T1000 (cell line): ENCODE measurements at places on chromosomes 2 and 18.
A peak's percentile ranks its signal among the peaks of the same experiment; 100 is the strongest.

- DNase-seq: no peak
These were observed 34.0 kb upstream of the TMEFF2 start for GRCh38 chr2:192228685-192229084.

- DNase-seq: no peak
These were observed 107.6 kb downstream of the AP1S3 start for GRCh38 chr2:223729781-223730180.

DNA sequence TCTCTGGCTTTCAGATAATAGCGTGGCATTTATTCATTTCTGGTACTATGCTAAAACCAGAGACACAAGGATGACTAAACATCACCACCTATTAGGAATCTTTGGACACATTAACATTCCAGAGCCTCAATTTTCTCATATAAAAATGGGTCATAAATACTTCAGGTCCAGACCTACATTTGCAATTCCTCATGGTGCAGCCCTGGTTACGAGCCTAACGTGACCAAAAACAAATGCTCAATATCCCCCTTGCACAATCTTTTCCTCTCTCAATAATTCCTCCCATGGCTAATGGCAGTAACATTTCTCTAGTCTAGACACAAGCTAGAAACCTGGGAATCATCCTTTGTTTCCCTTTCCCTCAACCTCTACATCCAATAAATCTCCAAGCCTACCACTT lies 112.8 kb upstream of the NABP1 start:
- no peak for DNase-seq

GRCh38 chr2:171018522-171018921 lies 89.5 kb downstream of the GORASP2 start:
- DNase-seq: no peak

DNA sequence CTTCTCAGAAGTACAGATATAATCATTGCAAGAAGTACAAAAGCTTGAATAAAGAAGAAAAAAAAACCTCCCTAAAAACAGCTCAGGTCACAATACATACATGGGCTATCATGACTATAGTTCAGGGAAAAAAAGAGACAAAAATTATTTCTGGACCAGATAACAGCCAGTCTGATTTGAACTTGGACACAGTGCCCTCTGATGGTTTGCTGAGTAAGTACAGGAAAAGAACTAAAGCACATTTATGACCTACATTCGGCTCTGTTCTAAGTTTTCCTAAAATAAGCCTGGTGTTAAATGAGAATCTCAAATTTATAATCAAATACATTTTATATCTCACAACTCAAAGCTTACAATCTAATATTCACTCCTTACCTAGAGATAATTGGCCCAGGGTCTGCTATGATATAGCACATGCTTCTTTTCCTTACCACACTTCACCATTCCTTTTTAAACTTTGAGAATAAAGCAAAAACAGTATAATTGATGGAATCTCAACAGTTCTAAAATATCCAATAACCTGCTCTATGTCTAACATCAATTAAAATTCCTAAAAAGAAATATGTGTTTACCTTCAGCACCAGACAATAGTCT lies 81.1 kb downstream of the RAPH1 start:
- no peak for DNase-seq

- no peak for DNase-seq
These were observed 863.2 kb downstream of the SUCLG1 start for GRCh38 chr2:83595926-83596325.

DNA sequence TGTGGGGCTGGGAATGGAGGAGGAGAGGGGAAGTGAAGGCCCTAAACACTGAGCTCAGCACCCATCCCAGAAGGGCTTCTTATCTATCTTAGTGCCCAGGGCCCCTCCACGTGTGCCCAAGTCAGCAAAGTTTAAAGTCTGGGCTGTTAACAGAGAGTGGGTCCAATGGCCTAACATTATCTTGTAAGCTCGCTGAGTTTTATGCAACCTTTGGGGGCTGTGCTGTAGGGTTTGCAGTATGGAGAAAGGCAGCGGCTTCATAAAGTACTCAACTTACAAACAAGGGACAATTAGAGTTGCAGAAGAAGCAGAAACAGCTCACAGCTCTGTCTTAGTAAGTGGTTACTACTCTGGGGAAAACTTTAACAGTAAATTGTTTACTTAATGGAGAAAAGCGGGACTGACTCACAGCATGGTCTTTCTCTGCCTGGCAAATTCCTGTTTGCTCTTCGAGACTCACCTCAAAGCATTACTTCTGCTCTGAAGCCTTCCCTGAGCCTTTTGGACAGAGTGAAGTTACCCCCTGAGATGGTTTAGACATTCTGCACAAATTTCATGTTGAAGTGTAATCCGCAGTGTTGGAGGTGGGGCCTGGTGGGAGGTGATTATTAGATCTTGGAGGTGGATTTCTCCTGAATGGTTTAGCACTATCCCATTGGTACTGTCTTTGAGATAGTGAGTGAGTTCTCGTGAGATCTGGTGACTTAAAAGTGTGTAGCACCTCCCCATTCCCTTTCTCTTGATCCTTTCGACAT lies 9.0 kb downstream of the ENOSF1 start:
- no peak for DNase-seq

DNA sequence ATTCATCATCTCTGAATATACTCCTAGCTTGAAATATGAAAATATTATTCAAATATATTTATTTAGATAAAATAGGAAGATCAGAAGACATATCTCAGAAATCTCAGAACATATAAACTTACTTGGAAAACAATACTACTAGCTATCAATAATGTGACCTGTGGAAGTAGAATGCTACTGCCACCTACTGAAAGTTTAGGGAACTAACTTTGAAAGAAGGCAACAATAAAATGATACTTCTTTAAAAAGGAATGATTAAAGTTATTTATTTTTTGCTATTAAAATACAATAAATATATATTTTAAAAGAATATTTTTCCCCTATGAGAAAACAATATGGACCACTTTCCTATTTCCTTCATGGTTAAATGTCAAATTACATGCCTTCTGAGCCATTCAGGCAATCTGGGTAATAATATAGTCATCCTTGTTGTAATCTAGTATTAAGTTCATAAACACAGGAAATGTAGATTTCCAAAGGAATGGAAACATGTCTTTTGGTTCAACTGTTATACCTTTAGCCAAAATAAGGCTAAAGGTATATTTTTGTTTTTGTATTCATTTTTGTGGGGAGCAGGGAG lies 26.0 kb downstream of the ACADL start:
- no peak for DNase-seq

DNA sequence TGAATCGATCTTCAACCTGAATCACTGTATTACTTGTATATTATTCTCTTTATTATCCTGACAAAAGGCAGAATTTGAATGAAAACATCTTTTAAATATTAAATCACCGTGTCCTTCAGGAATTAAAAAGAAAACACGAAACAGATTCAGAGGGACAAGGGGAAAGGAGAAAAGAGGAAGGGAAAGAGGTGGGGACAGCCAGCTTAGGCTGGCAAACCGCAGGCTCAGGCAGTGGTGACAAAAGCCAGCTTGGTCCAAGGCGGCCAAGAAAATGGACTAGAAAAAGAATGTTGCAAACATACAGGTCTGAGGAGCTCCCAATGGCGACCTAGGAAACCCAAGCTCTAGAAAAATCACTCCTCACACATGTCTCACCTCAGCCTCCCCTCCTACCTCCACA lies 6.8 kb downstream of the B4GALT6 start:
- no peak for DNase-seq

- no peak for DNase-seq
These were observed 277.1 kb upstream of the CCDC68 start for GRCh38 chr18:55236150-55236931.

GRCh38 chr2:107740300-107740699 lies 86.4 kb upstream of the RGPD4 start:
- no peak for DNase-seq

DNA sequence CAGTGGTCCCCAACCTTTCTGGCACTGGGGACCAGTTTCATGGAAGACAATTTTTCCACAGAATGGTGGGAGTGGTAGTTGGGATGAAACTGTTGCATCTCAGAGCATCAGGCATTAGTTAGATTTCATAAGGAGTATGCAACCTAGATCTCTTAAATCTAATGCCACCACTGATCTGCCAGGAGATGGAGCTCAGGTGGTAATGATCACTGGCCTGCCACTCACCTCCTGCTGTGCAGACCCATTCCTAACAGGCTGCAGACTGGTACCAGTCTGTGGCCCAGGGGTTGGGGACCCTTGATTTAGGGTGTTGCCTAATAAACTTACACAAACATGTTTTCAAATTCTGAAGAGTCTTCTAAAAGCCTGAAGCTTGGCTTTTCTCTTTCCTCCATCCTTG lies 261.3 kb downstream of the CDH19 start:
- no peak for DNase-seq

- no peak for DNase-seq
These were observed 249.0 kb downstream of the TTC32 start for GRCh38 chr2:19652811-19653210.

- no peak for DNase-seq
These were observed 212.3 kb downstream of the CDH20 start for GRCh38 chr18:61545281-61546245.

- DNase-seq: peak; percentile 11
These were observed 19.5 kb downstream of the GPR45 start for GRCh38 chr2:105261061-105261460.

DNA sequence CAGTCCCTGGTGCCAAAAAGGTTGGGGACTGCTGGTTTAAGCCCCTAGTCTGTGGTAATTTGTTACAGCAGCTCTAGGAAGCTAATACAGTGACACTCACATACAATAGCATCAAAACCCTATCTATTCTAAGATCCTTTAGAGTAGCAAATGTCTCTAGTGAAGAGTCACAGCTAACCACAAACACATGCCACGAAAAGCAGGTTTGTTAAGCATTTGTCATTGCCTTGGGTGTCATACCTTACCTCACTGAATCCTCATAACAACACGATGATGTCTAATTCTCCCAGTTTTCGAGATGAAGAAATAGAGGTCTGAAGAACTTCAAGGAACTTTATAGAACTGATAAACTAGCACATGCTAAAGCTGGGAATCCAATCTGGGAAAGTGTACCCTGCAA lies 29.6 kb upstream of the RNF152 start:
- no peak for DNase-seq

DNA sequence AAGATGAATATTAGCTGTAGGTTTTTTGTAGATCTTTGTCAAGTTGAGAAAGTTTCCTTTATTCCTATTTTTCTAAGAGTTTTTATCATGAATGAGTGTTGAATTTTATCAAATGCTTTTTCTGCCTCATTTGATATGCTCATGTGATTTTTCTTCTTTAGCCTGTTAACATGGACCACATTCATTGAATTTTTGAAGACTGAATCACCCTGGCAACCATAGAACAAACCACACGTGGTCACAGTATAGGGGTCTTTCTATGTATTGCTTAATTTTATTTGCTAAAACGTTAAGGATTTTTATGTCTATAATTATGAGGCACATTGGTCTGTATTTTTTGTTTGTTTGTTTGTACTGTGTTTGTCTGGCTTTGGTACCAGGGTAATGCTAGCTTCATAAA lies 201.7 kb upstream of the CWC22 start:
- no peak for DNase-seq
